ENCODE measurements at places on chromosomes 3 and 15.

- DNase-seq, result no peak
Observed at GRCh38 chr15:70627322-70627721, 136.0 kb downstream of the UACA start.

DNA sequence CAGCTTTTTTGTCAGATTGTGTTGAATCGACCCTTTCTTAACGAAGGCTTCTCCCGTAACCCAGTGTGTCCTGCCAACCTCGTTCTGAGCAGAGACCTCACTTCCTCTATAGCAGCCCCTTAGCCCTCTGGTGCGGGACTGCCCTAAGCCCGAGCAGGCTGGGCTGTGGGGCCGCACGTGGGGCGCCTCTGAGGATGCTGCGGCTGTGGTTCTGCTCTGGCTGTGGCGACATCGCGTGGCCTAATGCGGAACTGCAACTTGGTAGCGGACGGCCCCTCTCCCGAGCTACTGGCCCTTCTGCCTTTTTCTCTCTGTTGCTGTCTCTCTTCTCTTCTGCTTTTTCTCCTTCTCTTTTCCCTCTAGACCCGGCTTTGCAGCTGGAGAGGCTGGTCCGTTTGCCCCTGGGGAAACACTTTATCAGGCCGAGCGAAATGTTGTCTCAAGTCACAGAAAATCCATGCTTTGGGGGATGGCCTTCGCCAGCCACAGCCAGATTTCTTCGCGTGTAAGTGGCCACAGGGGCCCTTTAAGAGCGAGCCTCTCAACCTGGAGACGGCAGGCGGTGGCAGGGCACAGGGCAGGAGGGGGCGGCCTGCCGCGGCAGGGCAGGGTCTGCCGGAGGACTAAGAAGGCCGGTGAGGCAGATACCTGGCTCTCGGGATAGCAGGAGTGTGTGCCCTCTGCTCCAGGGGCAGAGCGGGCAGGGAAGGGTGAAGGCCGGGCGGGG lies 19.4 kb upstream of the KIF23 start:
- DNase-seq, result peak; percentile 73

DNA sequence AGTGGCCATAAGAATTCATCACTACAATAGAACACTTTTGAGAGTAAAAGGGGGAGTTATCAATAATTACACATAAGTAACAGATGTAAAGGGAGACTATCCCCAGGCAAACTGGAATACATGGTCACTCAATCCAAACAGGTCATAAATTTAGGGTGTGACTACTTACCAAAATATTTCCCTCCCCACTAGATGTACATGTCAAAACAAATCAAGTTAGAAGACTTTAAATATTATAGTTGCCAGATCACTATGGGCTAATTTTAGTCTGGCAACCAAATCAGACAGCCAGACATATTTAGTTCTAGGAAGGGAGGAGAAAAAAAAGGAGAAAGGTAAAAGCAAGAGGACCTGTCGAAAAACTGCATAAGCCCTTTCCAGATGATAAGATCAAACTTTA lies 23.1 kb downstream of the SLC24A5 start:
- no peak for DNase-seq

- peak; percentile 73 for DNase-seq
Observed at GRCh38 chr3:197960694-197961581, 921 bp downstream of the LMLN start.

DNA sequence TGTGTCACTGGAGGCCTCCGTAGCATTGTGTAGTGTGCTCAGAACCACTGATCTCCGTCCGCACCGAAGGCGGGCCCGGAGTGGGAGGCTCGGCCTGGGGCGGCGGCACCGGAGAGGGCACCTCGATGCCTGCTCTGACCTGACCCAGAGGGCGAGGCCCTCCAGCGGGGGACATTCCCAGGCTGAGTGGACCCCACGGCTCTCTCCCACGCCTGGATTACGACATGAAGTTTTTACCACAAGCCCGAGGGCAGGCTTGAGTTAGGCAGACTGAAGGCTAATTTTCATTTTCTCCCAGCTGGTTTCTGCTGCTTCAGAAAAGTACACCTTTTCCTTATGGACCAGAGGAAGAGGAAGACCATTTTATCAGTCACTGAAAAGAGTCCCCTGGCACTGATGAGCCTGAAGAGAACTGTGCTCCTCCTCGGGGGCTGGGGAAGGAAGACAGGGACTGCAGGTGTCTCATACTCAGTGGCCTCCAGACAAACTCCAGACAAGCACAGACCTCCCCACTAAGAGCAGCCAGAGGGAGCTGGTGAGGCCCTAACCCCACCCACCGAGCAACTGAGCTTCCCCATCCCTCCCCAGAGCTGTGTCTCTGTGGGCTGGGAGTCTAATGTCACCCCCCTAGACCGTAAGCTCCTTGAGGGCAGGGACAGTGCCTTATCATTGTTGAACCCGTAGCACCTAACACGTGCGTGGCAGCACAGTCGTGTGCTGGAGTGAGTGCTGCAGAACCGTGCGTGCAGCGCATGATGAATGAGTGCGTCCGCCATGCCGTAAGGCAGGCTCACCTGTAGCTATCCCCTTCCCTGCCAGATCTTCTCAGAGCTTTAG lies 74.5 kb upstream of the BLM start:
- no peak for DNase-seq

DNA sequence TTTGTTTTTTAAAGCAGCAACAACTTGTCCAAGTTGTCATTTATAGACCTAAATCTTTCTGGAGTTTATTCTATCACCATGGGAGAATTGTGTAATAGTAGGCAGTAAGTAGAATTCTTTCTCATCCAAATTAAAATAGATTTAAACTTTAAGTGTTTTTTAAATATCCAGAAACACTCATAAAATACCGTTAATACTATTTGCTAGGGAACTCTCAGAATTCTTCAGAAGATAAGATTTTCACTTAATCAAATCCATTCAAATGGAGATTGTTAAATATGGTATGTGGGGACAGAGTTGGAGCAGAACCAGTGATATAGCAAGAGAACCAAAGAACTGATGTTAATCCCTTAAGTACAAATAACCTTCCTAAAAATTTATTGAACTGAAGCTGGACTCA lies 71.0 kb downstream of the ARIH1 start:
- DNase-seq, result no peak

DNA sequence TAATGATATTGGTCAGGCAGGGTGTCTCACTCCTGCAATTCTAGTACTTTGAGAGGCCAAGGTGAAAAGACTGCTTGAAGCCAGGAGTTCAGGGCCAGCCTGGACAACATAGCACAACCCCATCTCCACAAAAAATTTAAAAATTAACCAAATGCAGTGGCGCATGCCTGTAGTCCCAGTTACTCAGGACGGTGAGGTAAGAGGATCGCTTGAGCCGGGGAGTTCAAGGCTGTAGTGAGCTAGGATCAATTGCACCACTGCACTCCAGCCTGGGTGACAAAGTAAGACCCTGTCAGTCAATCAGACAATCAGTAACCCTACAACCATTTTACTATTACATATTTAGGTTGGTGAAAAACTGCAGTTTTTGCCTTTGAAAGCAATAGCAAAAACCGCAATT lies 43.0 kb downstream of the RBM15B start:
- no peak for DNase-seq

GRCh38 chr15:22956257-22956977 lies 23.8 kb downstream of the CYFIP1 start:
- DNase-seq, result no peak

- DNase-seq, result peak; percentile 12
Observed at GRCh38 chr3:54653456-54654195, 274.2 kb downstream of the LRTM1 start.

DNA sequence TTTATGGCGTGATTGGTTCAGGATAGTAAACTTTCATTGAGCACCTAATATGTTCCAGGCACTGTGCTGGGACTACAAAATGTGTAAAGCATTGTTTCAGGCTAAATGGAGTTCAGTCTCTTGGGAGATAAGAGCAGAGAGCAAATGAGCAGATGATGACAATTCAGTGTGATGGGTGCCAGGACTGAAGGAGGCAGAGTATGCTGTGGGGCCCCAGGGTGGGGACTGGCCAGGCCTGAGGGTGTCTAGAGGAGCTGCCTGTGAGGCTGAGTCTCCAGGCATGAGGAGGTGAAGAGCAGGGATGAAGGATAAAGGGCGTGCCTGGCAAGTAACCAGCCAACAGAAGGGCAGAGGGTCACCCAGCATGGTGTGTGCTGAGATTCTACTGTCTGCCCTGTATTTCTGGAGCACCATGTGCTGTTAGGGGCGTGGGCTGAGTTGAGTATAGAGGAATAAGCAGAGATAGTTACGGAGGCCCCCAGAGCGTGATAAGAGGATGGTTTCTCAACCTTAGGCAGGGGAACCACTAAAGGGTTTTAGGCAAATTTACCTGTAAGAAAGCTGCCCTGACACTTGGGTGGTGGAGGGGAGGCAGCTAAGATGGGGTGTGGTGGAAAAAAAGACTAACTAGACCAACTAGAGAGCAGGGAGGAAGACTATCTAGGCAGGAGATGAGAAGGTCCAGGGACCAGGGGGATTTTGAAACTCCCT lies 38.5 kb downstream of the EPHB1 start:
- DNase-seq, result no peak

DNA sequence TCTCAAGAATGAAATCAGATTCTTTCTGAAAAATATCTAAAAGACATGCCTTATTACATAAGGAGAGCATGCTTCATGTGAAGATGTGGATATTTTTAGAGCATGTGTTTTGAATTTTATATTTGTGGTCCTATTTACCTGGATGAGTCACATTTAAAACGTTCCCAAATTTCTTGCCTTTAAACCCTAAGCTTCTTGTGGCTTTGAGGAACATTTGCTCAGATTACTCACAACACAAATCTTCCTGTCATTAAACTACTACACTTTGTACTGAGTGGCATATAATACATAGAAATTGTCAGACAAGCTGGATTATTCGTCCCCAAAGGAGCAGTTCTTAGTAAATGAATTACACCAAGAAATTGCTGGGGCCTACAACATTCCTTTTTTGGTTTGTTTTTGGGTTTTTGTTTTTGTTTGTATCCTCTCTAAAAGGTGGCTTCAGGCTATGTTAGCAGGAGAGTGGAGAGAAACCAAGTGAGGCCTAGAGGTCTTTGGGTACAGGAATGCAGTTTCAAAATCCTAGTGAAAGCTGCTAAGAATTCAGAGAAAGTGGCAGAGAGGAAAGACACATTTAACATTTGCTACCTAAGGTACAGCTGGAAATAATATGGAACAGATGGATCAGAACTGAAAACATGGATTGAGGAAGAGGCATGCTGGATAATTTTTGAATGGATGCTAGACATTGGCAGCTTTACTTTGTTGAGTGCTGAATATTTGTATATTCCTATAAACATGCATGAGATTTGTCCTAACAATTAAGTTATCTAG lies 128.1 kb downstream of the RPL22L1 start:
- DNase-seq, result peak; percentile 79

DNA sequence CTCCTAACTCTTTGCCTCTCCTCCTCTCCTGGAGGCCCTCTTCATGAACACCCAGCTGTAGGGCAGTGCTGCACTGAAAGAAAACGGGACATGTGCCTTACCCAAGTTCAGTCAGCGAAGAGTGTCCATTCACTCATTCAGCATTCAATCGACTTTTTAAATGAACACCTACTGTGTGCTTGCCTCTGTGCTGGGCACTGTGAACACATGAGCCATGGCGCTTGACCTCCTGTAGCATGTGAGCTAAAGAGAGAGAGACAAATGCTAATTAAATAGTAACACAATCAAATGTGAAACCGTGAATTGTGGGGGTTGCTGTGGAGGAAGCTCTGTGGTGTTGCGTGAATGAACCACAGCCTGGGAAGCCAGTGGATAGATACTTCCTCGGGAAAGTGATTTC lies 43.4 kb downstream of the ST6GAL1 start:
- DNase-seq, result no peak

DNA sequence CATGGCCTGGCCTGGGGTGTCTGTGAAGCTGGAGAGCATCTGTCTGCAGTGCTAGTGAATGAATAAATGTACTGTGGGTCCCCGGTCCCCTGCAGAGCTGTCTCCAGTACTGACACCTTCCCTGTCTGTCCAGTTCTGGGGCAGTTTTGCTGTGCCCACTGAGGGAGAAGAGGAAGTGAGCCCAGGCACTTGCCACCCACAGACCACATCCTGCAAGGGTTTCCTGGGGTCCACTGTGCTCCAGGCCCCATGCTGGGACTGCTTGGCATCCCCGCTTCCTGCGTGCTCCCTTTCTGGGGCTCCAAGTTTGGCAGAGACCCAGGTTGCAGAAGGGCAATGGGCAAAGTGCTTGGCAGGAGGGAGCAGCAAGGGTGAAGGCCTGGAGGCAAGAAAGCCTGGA lies 4.9 kb upstream of the SLC6A6 start:
- no peak for DNase-seq

- peak; percentile 46 for DNase-seq
Observed at GRCh38 chr15:68349151-68349550, 71.6 kb downstream of the FEM1B start.

GRCh38 chr3:28050885-28051284 lies 190.5 kb upstream of the CMC1 start:
- peak; percentile 89 for DNase-seq

- DNase-seq, result no peak
Observed at GRCh38 chr3:18135060-18135814, 289.9 kb downstream of the SATB1 start.

DNA sequence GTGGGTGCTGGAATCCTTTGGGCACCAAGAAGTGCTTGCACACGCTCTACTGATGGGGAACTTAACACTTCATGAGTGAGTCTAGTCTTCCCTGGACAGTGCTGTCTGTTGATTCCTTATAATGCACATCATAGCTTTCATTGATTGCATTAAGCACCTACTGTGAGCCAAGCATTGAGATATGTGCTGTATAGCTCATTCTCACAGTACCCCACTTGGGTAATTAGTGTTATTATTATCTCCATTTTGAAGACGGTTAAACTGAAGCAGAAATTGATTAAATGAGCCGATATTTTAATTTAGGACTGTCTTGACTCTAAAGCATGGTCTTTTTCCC lies 504 bp upstream of the PDHB start:
- no peak for DNase-seq

- no peak for DNase-seq
Observed at GRCh38 chr3:58176827-58177489, 33.8 kb downstream of the DNASE1L3 start.

DNA sequence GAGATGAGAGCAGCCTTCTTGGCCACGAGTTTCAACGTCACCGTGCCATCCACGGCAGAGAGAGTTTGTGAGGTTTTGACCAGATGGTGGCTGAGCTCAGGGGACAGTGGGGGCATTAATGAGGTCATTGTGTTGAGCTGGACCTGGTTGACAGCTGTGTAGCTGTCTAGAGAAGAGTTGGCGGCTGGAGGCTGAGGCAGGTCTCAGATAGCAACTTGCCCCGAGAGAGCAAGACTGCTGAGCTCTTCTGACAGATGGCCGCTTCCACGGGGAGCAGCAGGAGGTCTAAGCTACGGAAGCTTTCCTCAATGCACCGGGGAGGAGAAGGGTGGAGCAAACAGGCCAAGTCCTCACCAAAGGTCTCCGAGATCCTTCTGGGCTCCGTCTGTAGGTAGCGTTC lies 44.8 kb upstream of the EIF5A2 start:
- DNase-seq, result no peak

- no peak for DNase-seq
Observed at GRCh38 chr3:172543884-172544283, 20.7 kb upstream of the TNFSF10 start.

DNA sequence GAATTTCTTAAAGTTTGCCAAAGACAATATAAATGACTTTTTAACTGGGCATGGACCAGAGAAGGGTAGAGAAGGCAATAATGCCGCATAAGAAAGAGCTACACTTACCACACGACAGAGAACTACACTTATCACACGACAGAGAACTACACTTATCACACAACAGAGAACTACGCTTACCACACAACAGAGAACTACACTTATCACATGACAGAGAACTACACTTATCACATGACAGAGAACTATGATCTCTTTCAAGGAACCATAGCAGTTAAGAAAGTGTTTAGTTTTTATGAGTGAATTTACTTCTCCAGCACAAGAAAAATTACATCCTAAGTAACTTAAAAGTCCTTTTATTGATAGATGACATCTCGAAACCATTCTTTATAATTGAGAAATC lies 32.0 kb downstream of the DCUN1D1 start:
- DNase-seq, result no peak

GRCh38 chr3:125460233-125460632 lies 59.8 kb downstream of the SNX4 start:
- no peak for DNase-seq
